ENCODE measurements at places on chromosomes 6 and 20.

DNA sequence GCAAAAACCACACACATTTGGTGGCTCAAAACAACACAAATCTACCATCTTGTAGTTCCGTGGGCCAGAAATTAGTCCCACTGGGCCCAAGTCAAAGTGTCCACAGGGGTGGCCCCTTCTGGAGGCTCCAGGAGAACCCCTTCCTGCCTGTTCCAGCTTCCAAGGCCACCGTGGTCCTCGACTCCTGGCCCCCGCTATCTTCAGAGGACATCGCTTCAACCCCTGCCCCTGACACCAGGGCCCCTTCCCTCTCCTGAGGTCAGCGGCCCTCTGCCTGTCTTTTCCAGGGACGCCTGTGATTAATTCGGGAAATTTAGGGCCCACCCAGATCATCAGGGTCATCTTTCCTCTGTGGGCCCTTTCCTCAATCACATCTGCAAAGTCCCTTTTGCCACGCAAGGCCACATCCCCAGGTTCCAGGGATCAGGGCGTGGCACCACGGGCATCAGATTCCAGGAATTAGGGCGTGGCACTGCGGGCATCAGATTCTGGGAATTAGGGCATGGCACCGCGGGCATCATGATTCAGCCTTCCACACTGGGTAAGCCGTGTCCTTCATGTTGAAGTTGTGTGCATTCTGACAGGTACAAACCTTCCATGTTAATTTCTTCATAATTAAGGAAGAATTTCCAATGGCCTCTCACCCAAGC lies 59.9 kb upstream of the SMOC2 start:
- DNase-seq, result no peak

DNA sequence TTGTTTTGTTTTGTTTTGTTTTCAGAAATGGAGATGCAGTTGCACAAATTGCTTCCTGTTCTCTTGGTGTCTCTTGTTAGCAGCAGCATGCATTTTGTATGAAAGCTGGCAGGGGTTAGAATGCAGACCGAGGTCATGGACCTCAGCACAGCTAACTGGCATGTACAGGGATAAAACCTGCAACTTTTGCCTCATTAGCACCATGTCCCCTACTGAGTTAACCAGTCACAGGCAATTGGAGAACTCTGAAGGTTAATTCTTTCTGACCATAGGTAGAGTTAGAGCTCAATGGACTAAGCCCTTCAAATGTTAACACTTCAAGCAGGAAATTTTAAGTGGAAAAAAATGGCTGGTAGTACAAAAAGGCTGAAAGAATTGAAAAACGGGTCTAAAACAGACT lies 377.1 kb downstream of the ADGRB3 start:
- DNase-seq, result no peak

GRCh38 chr6:9095729-9096128 lies 660.4 kb upstream of the SLC35B3 start:
- DNase-seq, result no peak

DNA sequence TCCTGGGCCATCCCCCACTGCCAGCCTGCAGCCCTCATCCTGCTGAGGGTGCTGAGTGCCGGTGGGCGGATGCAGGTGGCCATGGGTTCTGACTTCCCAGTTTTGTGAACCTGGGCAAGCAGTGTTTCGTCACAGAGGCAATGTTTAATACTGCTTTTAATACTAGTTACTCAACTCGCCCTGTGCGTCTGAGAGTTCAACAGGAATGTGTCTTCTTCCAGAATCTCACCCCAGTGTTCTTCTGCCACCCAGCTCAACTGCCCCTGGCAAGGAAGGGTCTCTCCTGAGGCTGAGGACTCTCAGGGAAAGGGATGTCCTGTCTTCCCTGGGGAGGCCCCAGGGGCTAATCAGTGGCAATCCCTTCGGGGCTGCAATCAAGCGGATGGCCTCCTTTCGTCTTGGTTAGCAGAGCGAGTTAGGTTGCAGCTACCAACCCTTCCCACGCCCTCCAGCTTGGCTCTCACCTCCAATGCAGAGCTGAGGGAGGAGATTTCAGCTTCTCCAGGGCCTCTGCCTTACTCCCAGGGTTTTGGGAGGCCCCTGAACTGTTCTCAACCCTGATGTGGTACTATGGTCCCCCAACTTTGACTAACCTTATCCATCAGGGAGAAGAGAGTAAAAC lies 2.0 kb downstream of the KCNK16 start:
- no peak for DNase-seq
